ENCODE measurements at places on chromosomes 1 and 21.

- no peak for DNase-seq
These were observed 45.9 kb upstream of the MYOCOS start for GRCh38 chr1:171576144-171576543.

DNA sequence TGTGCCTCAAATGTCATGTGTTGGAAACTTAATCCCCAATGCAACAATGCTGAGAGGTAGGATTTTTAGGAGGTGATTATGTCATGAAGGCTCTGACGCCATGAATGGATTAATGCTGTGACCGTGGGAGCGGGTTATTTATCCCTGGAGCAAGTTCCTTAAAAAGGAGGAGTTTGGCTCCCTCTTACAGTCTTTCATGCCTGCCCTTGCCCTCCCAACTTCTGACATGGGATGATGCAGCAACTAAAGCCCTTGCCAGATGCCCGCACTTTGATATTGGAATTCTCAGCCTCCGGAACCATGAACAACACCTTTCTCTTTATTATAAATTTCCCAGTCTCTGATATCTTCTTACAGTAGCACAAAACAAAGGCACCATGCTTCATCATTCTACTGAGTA lies 685.3 kb upstream of the CHRM3 start:
- DNase-seq = no peak

DNA sequence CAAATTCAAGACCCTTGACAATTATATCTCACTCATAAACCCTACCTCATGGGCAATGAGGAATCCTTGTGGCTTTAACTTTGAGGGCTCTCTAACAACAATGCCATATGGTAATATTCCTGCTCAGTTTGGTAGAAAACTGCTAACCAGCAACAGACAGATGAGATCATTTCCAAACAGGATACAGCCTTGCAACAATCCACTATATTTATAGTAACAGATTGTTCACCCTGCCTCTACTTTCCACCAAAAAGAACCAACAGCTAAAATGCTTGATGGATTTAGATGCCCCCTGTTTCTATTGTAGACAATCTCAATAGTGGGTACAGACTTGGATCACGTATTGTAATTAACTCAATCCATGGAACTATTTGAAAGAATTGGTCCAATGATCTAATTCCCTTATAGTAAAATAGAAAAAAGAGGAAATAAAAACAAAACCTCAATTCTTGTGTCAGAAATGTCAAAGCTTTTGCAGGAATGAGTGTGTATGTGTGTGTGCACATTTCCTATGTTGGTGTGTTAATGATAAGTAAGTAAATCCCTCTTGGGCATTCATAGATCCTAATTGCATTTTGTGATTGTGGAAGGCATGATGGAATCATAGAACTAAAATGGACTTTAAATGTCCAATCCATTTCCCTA lies 100.0 kb upstream of the EDEM3 start:
- no peak for DNase-seq

GRCh38 chr1:42288311-42288985 lies 46.6 kb downstream of the FOXJ3 start:
- DNase-seq = no peak

- no peak for DNase-seq
These were observed 399.9 kb downstream of the DSCAM start for GRCh38 chr21:40447016-40447415.
